ENCODE measurements at places on chromosomes 1 and 21.
A peak's percentile ranks its signal among the peaks of the same experiment; 100 is the strongest.

- DNase-seq: no peak
These were observed 37.2 kb downstream of the KANK4 start for GRCh38 chr1:62281922-62282555.

DNA sequence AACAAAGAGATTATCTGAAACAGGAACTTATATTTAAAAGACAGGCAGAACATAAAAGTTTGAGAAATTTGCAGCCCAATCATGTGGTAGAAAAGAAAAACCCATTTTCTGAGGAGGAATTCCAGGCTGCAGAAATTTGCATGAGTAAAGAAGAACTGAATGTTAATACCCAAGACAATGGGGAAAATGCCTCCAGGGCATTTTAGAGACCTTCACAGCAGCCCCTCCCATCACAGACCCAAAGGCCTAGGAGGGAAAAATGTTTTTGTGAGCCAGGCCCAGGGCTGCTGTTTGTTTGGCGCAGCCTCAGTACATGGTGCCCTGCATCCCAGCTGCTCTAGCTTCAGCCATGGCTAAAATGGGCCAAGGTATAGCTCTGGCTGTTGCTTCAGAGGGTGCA lies 554.3 kb upstream of the CHRM3 start:
- DNase-seq: no peak

GRCh38 chr1:171222936-171223335 lies 25.4 kb upstream of the FMO1 start:
- peak; percentile 70 for DNase-seq

DNA sequence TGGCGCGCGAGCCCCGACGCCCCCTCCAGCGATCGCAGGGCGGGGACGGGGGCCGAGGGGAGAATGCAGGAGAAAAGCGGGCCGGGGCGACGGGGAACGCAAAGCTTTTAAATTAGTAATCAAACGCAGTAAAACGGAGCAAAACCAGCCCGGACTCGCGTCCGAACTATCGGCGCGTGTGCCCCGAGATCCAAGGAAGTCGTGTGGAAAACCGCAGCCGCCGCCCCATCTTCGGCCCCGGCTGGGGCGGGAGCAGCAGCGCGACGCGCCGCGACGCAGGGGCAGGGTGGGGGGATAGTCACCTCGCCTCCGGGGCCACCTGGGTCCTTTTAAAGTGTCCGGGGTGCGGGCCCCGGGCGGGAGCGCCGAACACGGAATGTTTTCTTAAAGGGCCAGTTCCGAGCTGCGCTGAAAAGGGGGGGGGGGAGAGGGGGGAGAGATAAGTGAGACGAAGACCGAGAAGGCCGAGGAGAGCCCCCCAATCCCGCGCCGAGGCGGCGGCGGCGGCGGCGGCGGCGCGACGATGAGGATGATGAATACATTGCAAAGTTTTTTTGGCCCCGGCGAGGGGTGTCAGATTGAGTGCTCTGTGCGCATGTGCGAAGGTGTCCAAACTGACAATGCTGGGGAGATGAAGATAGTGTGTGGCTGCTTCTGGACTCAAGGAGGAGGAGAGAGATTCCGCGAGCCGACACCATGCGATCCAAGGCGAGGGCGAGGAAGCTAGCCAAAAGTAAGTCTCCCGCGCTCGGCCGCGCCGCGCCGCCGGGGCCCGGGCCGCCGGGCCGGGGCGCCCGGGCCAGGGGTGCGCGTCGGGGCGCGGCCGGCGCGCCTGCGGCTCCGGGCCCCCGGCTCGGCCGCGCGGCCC lies at the start of gene PRDM16:
Gene PRDM16, plus strand, starts transcription at position 640 of the 868 bp plus-strand sequence. Its CDS starts 57 bp downstream, at position 697.
- peak; percentile 63 for DNase-seq

DNA sequence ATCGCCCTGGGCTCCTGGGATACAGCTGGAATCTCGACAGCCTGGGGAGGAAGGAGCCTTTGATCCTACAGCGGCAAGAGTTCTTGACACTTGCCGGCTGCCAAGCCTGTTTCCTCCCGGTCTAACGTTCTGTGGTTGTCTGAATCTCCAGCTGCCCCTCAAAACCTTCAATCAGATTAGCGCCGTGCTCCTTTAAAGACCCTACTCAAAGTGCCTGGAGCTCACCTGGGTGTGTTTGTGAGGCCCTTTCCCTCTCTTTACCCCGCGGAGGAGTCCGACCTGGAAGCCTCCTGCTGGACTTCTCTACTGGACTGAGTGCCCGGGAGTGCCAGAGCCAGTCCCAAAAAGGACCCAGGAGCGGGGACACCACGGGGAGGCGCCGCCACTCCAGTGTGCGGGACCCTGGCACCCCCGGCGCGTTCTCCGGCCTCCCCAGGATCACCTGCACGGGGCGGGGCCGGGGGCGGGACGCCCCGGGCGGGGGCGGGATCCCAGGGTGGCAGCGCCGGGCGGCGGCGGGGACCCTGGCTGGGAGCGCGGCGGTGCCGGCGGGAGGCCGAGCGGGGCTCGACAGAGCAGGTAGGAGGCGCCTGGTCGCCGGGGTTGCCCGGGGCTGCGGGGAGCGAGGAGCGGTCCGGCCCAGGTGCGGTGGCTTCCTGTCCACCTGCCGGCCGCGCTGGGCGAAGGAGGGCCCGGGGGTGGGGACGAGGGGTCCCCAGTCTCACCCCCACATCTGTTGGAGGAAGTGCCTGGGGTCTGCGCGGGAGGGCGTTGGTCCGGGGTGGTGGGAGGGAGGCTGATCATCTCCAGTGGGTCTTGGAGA lies at the start of gene NCMAP:
Gene NCMAP, plus strand, starts transcription at position 497 of the 823 bp plus-strand sequence. CDS start 39,344 bp downstream, outside the sequence.
- DNase-seq: no peak

GRCh38 chr1:89462250-89462649 lies 62.4 kb upstream of the LRRC8B start:
- no peak for DNase-seq

- DNase-seq: peak; percentile 9
These were observed 93.4 kb downstream of the KCNK1 start for GRCh38 chr1:233707153-233707879.

- no peak for DNase-seq
These were observed 27.2 kb upstream of the CAPZB start for GRCh38 chr1:19512545-19512944.

DNA sequence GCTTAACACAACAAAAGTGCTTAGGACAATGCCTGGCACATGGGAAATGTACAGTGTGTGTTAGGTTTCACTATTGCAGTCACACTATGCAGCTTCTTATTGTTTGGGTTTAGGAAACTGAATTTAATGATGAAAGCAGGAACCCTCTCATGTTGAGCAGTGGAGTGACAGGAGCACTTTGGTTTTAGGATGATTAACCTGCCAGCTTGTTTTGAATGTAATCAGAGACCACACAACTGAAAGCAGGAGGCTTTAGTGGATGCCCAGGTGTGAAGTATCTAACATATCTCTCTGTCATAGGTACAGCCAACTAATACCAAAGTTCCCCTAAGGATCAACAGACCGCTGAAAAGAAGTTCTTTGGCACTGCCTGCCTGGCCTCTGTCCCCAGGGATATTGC lies 406.9 kb upstream of the USP24 start:
- DNase-seq: no peak

DNA sequence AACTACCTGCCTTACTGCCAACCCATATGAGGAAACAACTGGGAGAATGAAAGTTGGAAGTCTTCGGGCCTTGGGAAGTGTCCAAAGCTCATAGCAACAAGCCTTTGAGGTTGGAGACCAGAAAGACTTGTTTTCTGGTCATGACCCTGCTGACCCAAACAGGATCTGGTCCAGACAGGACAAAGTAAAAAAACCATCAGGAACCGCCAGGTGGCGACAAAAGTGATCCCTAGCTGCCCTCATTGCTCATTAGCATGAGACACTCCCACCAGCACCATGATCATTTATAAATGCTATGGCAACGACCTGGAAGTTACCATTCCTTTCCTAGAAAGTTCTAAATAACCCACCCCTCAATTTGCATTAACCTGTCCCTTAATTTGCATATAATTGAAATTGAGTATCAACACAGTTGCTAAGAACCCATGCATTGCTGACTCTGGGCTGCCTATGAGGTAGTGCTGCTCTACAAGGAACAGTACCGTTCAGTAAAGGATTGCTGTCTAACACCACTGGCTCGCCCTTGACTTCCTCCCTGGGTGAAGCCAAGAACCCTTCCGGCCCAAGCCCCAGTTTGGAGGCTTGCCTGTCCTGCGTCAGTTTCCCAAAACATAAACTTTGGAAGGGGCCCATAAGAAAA lies 89.0 kb downstream of the URB2 start:
- peak; percentile 6 for DNase-seq

DNA sequence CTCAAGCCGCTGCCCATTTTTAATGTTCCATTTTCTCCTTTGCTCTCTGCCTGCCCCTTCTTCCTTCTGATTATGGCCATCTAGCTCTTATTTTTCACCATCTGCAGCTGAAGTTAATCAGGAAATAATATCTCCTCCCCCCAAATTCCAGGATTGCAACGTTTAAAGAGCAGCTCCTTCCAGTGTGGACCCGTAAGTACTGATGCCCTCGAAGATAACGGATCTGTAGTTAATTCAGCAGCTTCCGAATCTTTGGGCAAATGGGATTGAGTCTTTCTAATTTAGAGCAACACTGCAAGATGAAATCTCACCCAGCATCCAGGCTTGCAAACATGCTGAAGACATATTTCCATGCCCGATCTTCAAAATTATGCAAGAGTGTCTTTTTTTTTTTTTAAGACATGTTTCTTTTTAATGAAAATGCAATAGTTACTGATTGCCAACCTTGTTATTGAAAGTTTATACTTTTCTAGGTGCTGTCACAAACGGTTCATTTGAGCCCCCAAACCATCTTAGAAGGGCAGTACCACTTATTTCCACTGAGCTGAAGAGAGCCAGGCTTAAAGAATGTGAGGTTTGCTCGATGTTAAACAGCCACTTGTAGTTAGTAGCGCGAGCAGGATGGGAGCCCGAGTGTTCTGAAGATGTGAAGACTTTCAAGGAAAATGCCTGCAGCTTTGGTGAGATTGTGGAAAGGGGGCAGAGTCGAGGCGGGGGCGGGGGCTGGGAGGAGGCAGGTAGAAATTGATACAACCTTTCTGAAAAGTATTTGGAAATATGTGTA lies 10.9 kb upstream of the RCAN3 start:
- DNase-seq: no peak

DNA sequence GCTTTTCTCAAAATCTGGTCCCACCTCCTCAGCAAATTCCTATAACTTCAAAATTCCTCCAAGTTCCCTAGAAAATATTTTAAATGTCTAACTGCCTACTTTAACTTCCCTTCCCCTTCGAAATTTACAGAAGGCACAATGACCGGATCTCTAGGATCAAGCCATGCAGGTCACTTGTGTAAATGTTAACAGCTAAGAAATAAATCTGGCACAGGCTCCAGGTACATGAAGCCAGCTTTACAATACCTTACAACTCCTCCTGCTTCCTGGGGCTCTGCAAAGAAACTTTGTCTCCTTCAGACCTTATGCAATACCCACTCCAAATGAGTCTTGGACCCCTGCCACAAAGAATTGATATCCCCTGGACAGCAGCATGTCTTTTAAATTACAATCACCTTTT lies 1164.2 kb downstream of the BRINP3 start:
- DNase-seq: no peak

DNA sequence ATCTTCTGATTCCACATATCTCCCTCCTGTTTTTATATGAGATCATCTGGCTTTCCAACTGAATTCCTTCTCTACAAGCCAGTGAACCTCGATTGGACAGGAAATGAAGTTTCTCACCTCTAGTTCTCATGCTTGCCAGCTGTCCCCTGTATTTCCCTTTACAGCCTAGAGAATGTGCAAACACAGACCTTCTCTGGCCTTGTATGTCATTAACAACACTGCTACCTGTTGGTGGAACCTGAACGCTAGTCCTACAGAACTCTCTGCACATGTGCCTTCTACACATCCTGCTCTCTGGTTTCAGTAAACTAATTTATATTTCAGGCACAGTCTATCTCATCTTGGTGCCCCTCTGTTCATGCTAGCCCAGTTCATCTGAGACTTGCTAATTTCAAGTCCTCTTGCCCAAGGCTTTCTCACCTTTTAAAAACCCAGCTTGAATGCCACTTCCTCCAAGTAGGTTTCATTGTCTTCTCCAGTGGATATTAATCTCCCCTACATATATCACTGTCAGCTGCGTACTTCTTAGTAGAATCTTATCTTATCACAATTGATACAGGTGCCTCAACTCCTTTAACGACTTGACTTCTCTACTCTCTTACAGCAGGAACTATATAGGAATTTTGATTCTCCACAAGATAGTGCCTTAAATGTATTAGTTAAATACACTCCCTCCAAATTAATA lies 549.9 kb downstream of the PLPP3 start:
- peak; percentile 38 for DNase-seq

GRCh38 chr1:160935527-160936258 lies 18.9 kb downstream of the ITLN2 start:
- peak; percentile 68 for DNase-seq

DNA sequence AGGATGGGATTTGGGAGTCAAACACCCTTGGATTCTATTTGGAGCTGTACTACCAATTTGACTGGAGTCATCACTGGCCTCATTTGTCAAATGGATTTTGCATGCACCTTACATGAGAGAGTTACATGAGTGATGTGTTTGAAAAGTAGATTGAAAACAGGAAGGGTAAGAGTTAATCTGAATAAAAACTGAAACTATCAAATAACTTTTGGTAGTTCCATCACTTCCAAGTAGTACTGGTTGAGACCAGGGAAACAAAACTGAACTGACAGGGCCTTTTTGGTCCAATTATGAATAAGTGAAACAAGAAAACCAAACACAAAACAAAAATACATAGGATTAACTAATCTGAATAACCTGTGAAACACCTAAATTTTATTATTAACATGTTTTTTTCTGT lies 30.2 kb downstream of the NUCKS1 start:
- no peak for DNase-seq

GRCh38 chr1:248804771-248805681 lies 20.7 kb downstream of the SH3BP5L start:
- DNase-seq: peak; percentile 57

GRCh38 chr21:34687745-34688144 lies 19.0 kb downstream of the CLIC6 start:
- no peak for DNase-seq

DNA sequence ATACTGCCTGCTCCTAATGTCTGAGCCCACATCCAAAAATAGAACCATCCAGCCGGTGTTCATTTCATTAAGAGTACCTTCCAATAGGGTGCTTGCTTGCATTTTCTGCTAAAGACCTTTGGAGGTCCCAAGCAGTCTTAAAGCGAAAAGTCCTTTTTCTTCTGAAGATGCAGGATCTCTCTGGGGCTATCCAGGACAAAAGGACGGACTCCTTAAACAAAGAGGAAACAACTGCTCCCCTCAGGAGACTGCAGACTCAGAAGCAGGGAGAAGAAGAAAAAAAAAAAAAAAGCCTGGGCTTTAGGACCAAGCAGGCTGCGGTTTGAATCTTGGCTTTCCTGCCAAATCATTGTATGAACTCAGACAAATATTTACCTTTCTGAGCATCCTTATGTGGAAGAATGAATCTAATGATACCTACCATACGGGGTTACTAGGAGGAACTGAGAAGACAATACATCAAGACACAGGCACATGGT lies 204.0 kb downstream of the PLPP3 start:
- peak; percentile 84 for DNase-seq

- DNase-seq: no peak
These were observed 556.8 kb downstream of the AGBL4 start for GRCh38 chr1:49466961-49467360.

- DNase-seq: no peak
These were observed 115.6 kb upstream of the KIF26B start for GRCh38 chr1:245039196-245039595.

GRCh38 chr1:18237371-18237770 lies 129.8 kb downstream of the IGSF21 start:
- DNase-seq: no peak
